ENCODE measurements at places on chromosomes 6 and 20.

GRCh38 chr6:75326557-75327258 lies 42.1 kb upstream of the TMEM30A start:
- DNase-seq, result no peak

- DNase-seq, result no peak
Measured at GRCh38 chr6:142300758-142301650, 803 bp upstream of the ADGRG6 start.

DNA sequence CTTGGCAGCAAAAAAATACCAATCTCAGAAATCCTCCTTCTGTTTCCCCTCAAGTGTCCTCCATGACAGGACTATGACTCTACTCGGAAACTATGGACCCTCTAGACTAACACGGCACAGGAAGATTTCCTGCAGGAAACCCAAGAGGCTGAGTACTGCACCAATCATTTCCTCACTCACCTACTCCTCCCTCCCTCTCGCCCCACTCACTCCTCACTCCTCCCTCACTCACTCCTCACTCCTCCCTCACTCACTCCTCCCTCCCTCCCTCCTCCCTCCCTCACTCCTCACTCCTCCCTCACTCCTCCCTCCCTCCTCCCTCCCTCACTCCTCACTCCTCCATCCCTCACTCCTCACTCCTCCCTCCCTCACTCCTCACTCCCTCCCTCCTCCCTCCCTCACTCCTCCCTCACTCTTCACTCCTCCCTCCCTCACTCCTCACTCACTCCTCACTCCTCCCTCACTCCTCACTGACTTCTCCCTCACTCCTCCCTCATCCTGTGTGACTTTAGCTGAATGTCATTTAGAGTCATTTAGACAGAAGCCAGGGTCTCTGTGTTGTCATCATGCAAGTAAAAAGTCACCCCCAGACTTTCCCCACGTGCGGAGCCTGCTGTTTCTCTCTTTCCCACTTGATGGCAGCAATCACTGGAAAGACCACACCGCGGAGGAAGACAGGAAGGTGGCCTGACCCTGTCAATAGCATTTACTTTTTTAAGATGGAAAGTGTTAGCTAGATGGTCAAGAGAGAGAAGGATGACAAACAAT lies 226.8 kb upstream of the PDE10A start:
- DNase-seq, result peak; percentile 48

DNA sequence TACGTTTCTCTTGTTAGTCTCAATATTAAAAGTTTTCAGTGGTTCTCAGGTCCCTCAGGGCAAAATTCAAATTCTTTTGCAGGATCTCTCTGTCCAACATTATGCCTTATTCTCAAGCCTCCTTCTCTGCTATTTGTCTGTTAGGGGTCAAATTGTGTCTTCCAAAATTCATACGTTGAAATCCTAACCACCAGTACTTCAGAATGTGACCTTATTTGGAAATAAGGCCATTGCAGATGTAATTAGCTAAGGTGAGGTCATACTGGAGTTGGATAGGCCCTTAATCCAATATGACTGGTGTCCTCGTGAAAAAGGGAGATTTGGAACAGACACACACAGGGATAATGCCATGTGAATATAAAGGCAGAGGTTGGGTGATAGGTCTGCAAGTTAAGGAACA lies 64.1 kb upstream of the ADGRF1 start:
- no peak for DNase-seq

DNA sequence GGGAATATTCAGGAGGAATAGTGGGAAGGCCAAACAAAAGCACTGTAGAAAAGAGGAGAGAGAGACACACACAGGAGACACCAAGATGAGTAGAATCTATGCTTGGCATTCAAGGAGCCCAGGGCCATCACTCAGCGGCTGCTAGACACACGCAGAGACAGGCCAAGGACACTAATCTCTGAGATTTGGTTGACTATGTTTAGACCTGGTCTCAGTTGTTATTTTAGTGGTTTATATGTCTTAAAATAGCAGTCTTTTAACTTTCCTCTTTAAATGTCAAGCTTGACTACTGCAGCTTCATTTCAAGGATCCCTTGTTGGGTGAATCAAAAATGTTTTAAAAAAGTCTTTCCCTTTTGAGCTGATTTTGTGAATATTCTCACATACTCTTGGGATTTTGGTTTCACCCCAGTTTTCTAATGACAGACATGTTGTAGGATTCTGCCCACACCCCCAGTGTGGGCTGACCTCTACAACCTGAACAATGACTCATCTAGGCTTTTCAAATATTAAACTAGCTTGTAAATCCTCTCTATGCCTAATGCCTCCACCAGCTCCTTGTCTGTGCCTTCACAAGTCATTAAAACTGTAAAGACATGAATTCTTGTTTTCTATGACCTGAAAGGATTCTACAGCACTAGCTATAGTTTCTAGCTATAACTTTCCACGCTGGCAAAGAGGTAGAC lies 142.7 kb upstream of the EXOC2 start:
- no peak for DNase-seq

GRCh38 chr6:22221211-22221610 lies 75.6 kb downstream of the PRL start:
- DNase-seq, result no peak

DNA sequence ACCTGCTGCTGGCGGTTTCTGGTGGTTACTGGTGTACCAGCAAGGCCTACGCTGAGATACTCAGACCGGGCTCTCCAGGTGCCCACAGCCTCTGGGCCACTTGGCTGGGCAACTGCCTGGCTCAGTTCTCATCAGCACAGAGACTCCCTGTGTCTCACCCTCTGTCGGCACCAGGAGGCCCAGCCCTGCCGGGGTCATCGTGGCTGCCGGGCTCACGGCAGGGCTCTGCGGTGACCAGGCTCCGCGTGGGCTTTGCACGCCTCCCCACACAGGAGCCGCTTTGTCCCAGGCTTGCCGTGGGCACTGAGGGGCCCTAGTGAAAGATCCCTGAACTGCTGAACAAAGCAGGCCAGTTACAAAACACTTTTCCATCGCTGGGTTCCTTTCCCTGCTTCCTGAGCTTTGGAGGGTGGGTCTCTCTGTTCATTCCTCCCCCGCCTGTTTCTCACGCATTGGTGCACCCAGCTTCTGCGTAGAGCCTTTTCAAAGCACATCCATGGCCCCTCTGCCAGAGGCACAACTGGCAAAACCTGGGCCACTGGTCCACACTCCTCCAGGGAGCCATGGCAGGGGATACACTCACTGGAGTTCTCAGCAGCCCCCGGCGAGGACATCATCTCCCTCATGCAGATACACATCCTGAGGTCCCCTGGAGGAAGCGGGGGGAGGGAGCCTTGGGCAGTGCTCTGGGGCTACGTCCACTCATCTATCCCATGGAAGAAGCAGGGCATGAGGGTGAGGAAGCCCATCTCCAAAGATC lies 117.0 kb downstream of the NFATC2 start:
- DNase-seq, result no peak

GRCh38 chr6:6219716-6220115 lies 100.7 kb downstream of the F13A1 start:
- no peak for DNase-seq

DNA sequence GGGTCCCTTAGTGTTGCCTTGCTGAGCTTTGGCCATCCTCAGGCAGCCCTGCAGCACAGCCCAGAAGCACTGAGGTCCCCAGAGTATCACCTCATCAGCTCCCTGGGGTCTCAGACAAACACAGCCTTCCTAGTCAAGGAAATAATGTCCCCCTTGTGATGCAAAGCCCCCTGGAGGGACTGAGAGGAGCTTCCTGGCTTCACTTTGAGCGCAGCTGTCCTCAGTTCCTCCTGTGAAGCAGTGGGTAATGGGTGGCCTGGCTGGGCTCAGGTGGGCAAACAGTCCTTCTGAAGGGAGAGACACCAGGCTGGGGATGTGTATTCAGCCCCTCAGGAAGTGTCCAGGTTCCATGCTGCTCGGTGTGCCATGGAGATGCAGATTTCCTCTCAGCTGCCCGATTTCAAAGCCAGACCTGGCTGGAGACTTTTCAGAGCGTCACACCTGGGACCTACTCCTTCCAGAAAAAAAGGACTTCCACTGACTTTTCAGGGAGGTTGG lies 79.2 kb upstream of the FOXA2 start:
- no peak for DNase-seq

- DNase-seq, result no peak
Measured at GRCh38 chr20:2468581-2469407, 1.8 kb downstream of the SNRPB start.

DNA sequence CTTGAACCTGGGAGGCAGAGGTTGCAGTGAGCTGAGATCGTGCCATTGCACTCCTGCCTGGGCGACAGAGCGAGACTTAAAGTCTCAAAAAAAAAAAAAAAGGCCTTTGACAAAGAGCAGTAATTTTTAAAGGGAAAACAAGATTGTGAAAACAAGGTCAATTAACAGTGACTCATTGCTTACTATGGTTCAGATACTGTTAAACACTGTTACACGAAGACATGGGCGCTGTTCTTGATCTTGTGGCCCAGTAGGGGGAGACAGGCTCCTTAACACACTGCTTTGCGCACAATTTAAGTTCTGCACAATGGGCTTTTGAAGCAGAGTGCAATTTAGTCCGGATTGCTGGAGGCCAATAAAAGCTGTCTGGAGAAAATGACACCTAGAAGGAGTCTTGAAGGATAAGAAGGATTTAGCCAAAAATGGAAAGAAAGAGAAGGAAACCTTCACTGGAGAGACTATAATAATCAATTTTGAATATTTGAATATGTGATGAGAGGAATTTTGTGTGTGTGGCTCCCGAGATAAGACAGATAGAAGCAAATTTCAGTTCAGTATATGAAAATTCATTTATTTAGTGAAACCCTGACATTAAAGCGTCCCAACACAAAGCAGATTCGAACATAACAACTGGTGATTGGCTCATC lies 6.0 kb upstream of the LATS1 start:
- DNase-seq, result no peak

DNA sequence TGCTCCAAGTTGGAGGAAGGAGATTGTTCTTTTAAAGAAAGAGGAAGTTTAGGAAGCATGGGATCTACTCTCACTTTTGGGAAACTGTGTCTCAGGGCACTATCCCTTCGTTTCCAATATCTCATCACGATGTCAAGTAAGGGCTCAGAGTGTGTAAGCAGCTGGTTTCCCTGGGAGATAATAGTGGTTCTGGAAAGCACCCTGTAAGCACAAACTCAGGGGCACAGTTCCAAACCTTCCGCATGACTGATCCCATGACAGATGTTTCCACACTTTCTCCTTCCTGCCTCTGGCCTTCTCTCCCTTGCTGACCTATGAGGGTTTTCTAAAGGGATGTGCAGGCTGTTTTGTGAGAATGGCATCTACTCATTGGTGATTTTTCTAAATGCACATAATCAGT lies 33.9 kb downstream of the ADTRP start:
- no peak for DNase-seq

- no peak for DNase-seq
Measured at GRCh38 chr6:117550618-117551242, 51.6 kb downstream of the GOPC start.

DNA sequence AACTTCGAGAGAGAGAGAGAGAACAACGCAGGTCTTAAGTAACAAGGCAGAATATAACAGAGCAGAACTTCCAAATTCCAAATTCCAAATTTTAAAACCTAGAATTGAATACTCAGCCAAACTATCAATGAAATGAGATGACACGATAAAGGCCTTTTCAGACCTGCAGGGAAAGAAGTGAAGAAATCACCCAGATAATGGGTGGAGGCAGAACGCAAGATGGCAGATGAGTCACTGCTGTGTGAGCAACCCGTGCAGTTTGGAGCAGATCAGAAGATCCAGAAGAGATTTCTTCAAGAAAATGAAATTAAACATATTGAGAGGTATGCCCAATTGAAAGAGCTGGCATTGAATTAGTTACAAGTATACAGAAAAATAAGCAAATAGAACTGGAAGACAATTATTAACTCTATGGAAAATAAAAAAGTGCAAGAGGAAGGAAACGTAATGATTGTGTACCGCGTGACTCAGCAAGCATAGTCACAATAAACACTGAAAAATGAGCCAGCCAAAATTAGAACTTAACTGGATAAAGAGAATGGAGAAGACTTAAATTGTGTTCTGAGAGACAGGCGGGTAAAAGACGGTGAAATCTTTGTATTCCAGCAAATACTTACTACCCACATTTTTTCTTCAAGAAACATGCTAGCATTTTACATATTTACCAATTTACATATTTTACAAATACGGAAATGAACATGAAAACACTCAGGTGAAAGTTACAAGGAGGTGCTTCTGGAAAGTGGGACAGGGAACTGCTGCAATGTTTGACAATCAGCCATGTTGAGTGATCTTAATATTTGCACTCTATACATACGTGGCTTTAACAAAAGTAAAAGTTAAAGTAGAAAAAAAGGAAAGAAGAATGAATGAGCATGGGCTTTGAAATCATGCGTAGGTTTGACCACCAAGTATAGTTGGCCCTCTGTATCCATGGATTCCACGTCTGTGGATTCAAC lies 87.9 kb upstream of the CDYL start:
- no peak for DNase-seq

DNA sequence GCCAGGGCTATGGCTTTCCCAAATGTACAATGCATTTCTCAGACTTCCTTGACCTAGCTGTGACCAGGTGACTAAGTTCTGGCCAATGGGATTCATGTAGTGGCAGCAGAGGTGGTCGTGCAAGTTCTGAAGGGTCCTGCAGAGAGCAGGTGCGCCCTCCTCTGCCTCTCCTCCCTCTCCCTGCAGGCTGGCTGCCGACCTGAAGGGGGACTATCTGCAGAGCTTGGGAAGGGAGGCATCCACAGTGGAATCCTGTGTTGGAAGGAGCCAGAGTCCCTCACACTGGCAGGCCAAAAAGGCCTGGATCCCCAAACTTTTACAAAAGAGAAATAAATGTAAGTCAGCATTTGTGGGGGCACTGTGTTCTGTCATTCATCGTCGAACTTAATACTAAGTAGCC lies 66.6 kb downstream of the CDH26 start:
- DNase-seq, result no peak

DNA sequence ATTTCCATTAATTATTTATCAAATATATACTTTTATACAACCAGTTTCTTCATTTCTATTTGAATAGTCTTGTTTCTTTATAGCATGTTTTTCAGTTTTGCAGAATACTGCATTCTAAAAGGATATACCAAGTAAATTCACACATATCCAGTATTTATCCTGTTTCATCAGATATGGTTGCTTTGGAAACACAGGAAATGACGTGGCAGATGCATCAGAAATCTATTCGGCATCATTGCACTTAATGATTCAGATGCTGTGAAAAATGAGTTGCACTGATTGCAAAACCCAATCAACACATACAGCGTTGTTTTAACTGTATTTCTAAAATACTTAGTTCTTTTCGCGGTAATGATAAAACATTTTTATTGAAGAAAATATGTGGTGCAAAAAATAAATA lies 594.9 kb downstream of the CDH26 start:
- no peak for DNase-seq

DNA sequence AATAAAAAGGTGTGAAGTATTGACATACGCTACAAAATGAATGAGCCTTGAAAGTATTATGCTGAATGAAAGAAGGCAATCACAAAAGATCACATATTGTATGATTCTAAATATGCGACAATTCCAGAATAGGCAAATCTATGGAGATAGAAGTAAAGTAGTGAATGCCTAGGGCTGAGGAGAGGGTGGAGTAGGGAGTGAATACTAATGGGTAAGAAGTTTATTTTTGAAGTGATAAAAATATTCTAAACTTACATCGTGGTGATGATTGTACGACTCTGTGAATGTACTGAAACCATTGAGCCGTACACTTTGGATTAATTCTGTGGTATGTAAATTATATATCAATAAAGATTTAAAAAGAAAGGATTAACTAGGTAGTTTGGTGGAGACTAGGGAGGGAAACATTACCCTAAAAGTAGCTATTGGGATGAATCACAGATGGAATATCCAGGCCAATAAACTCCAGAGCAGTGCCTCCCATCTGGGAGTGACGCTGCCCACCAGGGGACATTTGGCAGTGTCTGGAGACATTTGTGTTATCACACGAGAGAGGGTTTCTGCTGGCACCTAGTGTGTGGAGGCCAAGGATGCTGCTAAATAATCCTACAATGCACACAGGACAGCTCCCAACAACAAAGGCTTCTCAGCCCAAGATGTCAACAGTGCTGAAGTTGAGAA lies 214.2 kb upstream of the PCSK2 start:
- DNase-seq, result no peak
